ENCODE measurements at places on chromosomes 6 and 20.

DNA sequence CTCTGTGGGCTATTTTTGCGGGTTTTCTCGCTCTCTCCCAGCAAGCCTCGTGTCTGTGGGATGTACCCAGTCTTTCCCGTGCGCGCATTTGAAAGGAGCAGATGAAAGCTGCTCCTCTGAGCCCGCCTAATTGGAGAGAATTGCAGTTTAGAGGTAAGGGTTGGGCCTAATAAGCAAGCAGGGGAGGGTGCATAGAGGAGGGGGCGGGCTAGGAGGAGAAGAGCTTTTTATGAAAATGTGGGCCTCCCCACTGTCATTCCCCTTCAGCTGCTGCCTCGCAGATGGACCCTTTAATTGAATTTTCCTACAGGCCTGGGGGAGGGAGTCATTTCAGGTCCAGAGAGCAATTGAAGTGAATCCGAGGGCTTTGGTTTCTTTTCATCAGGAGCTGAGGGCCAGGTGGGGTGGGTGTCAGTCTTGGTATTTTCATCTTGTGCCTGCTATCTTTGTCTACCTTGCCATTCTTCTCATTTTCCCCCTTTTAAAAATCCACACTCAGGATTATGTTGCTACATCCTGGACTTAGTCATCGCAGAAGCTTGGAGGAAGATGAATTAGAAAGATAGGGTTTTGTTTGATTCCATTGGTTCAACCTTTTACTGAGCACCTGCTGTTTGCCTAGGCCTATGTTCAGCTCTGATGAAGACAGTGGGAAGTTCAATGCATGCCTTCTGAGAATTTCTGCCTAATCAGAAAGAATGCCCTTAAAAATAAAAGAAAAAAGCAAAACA is 423.4 kb downstream of the CD83 start:
- no peak for DNase-seq

DNA sequence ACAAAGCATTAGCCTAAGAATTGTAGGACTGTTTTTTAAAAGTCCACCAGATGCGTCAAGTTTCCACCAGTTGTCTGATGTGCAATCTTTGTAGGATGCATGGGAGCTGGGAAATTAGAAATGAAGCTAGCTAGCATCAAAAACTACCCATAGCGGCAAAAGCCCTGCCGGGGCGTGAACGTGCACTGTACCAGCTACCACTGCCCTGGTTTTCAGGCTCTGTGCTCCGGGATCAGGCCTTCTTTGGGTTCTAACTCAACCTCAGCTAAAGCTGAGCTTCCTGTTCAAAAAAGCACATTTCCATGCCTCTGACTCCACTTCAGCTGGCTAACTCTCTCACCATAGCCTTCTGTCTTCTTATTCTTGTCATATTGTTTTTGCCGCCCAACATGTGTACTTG is 26.9 kb upstream of the FUCA2 start:
- DNase-seq = no peak

DNA sequence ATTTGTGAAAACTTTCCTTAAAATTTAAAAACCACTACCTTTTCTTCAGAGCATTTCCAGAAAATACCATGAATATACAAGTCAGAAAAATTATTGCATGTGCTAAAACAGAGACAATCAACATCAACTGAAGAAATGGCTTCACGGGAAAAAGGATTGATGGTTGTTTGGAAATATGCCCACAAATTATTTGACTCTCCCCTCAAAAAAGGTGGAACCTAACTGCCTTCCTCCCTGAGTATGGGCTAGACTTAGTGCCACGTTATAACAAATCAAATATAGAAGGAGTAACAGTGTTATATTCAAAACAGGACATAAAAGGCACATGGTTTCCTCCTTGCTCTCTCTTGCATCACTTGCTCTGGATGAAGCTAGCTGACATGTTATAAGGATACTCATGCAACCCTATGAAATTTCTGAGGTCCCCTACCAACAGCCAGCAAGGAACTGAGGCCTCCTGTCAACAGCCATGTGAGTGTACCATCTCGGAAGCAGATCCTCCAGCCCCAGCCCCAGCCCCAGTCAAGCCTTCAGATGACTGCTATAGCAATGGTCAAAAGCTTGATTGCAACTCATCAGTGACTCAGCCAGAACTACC is 8.4 kb downstream of the BTBD9 start:
- DNase-seq = no peak

- DNase-seq = no peak
Measured at GRCh38 chr6:73028893-73029450, 196.3 kb downstream of the KHDC1L start.

- no peak for DNase-seq
Measured at GRCh38 chr6:22825210-22825609, 255.8 kb downstream of the HDGFL1 start.

Measured in body of pancreas (tissue), 4 donors.